ENCODE measurements at places on chromosomes 7 and 10.

DNA sequence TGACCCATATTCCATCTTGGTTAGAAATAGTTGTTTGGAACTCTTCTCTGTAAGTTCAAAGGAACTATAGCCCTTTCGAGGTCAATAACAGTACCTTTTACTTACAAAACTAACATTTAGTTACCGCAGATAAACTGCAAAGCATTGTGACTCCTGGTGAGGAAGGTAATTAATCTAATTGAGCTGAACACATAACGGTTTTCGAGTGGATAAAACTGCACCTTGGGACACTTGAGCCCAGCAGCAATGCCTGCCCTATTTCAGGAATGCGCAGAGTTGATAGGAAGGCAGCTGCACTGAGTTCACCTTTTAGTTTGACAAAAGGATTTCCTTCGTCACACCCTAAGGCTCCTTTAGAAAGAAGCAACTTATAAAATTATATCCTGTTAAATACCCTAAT lies 75.4 kb downstream of the JAZF1 start:
- no peak for DNase-seq

DNA sequence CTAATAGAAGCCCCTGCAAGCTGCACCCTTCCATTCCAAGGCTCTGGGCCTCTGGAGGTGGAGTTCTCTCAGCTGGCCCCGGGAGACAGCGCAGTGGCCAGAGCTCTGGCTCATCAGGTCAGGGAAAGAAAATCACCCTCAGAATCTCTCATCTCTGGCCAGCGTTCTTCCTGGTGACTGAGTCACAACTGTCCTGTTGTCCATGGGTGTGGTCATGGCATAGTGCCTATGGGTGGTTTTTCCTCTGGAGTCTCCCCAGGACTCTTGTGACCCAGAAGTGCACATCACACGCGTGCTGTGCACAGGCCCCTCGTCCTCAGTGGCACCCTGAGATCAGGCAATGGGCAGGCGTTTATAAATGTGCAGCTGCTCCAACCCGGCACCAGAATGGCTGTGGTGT lies 27.4 kb upstream of the FXYD4 start:
- no peak for DNase-seq

- DNase-seq = no peak
Observed at GRCh38 chr10:118042336-118042735, 4.4 kb downstream of the RAB11FIP2 start.

DNA sequence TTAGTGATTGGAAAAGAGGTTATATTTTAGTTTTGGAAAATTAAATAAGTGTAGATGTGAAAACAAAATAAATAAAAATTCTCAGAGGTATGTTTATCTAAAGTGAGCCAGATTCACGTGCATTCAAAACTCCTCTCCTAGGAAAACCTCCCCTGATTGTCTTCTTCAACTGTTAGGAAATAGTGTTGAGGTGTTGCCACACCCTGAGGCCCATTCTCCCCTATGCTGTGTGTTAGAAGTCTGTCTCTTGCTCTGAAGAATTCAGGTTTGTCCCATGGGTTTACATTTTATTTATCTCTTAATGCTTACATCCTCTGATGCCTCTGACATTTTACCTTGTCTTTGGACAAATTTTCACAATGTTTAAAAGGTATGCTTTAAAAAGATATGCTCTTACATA lies 40.3 kb downstream of the PTPRE start:
- DNase-seq = no peak

DNA sequence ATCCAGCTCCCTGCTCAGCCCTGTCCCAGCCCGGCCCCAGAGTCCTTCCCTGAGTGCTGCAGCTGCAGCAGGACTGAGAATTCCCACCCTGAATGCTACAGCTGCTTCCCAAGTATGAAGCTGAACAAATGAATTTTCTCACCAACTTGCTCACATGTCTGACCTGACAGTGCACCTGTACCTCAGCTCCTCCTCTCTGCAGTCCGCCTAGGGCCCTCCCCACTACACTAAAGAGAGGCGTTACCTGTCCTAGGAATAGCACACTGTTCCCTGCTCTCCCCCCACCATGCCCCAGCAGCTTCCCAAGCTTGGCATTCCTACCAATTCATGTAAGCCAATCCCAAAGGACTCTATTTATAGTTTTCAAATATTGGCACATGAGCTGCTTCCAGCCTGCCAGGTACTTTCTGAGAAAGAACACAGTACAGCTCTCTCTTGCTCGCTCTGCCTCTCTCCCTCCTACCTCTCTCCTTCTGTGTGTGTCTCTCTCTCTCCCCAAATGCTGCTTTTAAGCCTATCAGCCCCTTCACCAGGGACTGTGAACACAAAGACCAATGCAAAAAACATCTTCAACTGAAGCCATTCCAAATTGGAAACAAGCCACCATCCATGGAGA lies 400.1 kb downstream of the TNS3 start:
- peak; percentile 1 for DNase-seq

GRCh38 chr7:16465469-16466361 lies at the start of gene SOSTDC1:
Gene SOSTDC1, minus strand, starts transcription at chr7:16465738. Its CDS starts 70 bp downstream, at chr7:16465668.
- no peak for DNase-seq

- DNase-seq = peak; percentile 61
Observed at GRCh38 chr10:110209926-110210673, 2.7 kb downstream of the MXI1 start.

DNA sequence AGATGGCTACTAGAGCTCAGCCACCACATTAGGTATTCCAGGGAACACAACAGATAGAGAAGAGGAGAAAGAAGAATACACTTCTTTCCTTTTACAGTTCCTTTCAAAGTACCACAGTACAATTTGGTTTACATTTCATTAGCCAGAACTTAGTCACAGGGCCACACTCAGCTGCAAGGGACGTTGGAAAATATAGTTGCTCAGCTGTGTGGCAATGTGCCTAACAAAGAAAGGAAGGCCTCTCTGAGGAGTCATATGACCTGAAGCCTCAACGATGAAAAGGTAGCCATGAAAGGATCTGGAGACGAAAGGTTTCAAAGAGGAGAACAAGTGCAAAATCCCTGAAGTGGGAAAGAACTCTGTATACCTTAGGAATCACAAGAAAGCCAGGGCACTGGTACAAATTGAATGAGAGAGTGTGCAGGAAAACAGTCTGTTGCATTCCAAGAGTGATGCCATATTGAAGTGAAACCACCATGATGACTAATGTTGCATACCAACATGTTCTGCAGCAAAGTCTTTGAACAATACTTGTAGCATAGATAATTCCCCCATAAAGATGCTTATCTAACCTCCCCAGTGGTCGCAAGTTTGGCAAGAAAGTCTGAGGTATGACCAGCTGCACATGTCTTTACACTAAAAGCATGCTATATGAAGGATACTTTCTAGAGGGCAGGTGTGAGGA lies 278.9 kb downstream of the HPSE2 start:
- DNase-seq = no peak

DNA sequence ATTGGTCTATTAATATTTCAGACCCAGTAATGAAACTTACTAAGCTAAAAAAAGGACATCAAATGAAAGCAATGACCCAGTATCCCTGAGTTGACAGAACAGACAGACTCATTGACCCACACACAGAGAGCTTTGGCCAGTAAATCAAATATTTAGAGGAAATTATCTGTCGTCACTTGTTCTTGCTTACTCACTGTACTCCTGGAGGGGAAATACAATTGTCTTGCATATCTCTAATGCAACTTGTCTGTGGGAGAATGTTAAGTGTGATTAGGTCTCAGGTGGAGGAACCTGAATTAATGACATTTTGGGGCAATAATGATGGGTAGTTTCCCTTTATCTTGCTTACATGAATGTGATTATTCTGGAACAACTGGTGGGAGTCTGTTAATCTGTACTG lies 80.4 kb downstream of the CUBN start:
- no peak for DNase-seq

GRCh38 chr7:105656922-105657521 lies 75.7 kb upstream of the EFCAB10 start:
- DNase-seq = no peak

GRCh38 chr7:76357475-76358010 lies 1.2 kb downstream of the YWHAG start:
- DNase-seq = peak; percentile 45

- DNase-seq = no peak
Observed at GRCh38 chr7:49371771-49372170, 401.7 kb upstream of the VWC2 start.

DNA sequence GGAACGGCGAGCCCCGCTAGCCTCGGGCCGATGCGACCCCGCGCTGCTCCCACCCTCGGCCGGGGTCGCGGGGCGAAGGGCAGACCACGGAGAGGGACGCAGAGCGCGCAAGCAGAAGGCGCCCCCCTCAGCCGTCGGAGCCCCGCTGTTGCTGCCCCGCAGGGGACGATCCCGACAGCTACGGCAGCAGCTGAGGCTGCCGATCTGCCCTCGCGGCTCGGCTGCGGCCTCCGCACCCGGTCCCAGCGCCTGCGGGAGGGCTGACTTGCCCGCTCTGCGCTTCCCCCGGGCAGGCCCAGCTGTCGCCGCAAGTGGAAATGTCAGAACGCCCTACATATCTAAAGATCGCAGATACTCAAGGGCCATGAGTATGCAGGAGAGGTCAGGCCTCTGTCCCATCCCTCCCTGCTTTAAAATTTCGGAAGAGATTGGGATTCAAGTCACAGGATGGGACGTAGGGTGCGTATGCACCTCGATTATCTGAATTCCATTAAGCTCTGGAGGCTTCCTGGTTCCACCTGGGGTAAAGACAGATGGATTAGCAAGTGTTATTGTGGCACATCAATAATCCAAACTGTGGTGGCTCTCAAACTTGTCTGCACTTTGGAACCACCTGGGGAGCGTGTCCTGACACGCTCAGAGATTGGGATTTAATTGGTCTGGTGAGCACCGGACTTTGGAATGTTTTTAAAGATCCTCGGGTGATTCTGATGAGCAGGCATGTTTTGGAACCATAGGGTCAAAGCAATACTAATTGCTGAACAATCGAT lies at the start of gene CRPPA:
TSS of gene CRPPA (minus strand) at position 206 of the 770 bp plus-strand sequence. CDS start 216 bp downstream, outside the sequence.
- peak; percentile 61 for DNase-seq

DNA sequence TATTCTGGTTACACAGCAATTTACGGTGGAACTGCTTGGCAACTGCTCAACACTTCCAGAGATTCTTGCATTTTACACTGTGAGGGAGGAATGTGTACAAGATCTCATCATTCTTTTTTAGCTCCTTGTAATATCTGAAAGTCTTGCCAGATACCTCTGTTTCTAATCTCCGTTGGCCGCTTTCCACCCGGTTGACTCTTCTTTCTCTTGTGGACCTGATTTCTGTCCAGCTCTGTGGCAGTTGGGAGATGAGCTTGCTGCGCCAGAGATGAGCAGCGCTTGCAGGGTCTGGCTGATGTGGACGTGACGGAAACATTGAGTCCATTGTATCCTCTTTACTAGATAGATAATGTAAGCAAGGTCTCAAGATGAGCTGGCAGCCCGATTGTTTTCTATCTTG lies 27.6 kb downstream of the SPAG6 start:
- DNase-seq = no peak

- DNase-seq = no peak
Observed at GRCh38 chr10:31583293-31583692, 264.3 kb downstream of the ZEB1 start.

GRCh38 chr7:71470830-71471229 lies 338.9 kb downstream of the GALNT17 start:
- DNase-seq = no peak

- no peak for DNase-seq
Observed at GRCh38 chr7:6306471-6306870, 34.0 kb upstream of the CYTH3 start.

- DNase-seq = peak; percentile 28
Observed at GRCh38 chr7:105141068-105141467, 127.1 kb downstream of the KMT2E start.

GRCh38 chr10:79022565-79023230 lies 46.1 kb upstream of the ZMIZ1 start:
- DNase-seq = no peak
